Midbrain (tissue), 1 donor: ENCODE measurements at places on chromosomes 5 and 9.

- DNase-seq: peak; percentile 35
Measured at GRCh38 chr5:170273968-170274710, 23.4 kb downstream of the LCP2 start.

GRCh38 chr9:86751207-86751606 is 196.1 kb downstream of the GAS1 start:
- no peak for DNase-seq

GRCh38 chr5:171681677-171682076 is 103.9 kb upstream of the SMIM23 start:
- no peak for DNase-seq

DNA sequence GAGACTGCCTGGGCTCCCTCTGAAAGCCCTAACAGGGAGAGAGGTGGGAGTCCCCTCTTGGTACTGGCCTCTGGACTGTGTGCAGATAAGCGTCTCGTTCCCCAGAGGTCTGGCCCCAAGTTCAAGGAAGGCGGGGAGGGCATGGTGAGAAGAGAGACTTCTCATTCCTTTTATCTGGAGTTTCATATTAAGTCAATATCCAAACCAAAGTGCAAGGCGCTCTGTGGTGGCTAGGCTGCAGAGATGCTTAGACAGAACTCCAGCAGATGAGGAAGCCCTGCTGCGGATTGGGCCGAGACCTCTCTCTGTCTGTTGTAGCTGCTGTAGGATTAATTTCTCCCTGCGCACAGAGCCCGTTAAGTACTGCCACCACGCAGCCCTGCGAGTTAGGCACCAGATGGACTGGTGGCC is 16.0 kb downstream of the MVB12B start:
- no peak for DNase-seq

DNA sequence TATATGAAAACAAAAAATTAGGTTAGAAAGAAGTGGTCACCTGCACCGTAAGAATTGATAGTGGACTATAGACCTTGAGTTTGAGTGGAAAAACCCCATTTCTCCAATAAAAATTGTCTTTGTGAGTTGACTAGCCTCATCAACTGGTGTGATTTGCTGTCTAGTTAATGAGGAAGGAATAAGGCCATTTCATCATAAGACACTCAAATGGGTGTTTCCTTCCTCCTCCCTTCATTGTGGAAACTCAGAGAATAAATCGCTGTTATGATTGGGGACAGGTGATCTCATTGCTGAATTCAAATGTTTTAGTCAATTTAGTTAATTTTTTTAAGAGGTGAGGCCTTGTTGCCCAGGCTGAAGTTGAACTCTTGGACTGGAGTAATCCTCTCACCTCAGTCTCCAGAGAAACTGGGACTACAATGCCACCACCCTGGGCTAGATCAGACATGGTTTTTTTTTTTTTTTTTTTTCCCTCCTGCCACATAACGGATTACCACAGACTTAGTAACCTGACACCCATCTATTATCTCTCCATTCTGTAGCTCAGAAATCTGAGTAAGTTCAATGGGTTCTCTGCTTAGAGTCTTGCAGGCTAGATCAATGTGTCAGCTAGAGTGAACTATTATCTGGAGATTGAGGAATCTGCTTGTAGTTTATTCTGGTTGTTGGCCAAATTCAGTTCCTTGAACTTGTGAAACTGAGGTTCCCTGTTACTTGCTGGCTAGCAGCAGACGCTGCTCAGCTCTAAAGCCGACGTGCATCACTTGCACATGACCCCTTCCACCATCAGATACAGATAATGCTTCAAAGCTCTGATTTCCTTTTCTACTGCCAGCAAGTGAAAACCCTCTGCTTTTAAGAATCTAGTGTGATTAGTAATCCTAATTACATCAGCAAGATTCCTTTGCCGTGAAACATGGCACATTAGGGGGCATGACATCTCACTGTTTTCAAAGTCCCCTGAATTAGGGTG is 663.8 kb upstream of the CDH9 start:
- no peak for DNase-seq

DNA sequence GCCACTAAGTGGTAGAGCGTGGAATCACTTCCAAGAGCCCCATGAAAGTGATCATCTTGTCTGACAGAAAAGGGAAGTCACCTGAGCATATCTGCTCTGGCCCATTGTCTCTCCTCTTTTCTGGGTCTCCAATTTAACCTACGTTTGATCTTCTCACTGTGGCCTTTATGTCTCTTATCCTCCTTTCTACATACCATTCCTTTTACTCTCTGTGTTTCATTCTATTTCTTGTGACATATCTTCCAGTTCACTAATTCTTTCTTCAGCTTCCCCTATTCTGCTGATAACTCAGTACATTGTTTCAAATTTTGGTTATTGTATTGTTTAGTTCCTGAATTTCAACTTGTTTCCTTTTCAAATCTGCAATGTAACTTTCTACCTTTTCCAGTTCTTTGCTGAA is 132.5 kb downstream of the GPBP1 start:
- no peak for DNase-seq

- no peak for DNase-seq
Measured at GRCh38 chr5:56812110-56812509, 3.2 kb upstream of the MAP3K1 start.

DNA sequence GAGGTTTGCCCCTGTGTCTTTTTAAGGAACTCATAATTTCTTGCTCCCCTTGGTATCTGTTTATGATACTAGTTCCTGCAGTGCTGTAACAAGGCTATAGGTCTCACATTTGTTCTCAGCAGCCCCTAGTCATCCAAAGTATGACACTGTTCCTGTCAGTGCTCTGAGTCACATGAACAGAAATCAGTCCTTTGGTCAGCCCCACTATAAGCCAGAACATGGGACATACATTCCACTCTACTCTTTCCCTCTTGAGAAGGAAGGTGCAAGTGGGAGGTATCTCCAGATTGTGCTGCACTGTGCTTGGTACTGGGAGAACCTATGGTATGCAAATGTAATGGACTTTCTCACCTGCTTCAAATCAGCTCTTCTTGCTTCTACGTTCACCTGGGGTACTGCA is 87.0 kb downstream of the IARS1 start:
- DNase-seq: no peak

GRCh38 chr5:114358329-114358728 is 3.5 kb upstream of the KCNN2 start:
- no peak for DNase-seq

- peak; percentile 15 for DNase-seq
Measured at GRCh38 chr5:137735555-137736284, at the start of gene KLHL3. Gene KLHL3 (minus strand): TSS chr5:137736089. CDS start chr5:137735646, 443 bp downstream.

DNA sequence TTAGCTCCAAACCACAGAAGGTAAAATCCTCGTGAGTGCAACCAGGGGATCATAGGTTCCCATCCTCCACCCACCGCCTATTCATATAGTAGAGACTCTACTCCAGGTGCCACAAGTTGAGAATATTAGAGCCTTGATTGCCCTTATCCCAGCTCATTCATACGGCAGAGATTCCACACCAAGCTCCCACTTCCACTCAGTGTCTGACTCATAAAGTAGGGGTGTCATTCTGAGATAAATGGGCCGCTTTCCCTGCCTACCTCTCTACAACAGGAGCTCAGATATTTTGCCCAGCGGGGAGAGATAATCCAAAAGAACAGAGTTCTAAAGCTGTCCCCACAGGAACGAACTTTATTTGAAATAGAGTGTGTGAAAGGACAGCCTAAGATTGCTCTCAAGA is 9.4 kb downstream of the SLC22A4 start:
- no peak for DNase-seq
